T-cell (primary cell): ENCODE measurements at places on chromosomes 2 and 18.

DNA sequence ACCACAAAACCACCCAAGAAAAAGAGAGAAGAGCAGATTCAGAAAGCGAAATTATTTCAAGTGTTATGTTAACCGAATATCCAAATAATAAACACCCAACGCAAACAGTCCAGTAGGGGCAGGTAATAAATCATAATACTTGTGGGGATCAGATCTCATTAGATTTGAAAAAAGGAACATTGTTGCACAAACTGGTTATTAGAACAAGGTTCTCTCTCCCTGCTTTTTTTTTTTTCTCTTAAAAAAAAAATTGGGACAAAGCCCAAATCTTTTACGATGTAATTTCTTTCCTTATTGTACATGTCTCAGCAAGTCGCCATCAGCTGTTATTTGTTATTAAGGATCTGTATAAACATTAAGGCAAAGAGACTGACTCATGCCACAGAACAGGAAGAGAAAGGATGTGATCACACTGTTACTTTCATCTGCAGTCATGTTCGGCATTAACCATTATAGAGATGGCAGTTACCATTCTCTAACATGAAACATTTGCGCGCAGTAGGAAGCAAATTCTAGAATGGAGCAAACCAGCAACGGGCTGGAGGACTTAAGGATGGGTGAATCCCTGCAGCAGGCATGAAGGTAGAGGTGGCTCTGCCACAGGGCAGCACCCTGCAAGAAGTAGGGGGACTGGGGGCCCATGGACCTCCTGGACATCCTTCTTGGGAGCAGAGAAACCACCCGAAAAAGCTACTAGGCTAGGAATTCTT, 42.0 kb downstream of the EPHA4 start:
- DNase-seq, result no peak

- DNase-seq, result no peak
Observed at GRCh38 chr2:143262389-143262788, 133.2 kb downstream of the ARHGAP15 start.

- peak; percentile 57 for DNase-seq
Observed at GRCh38 chr2:26772064-26773001, 8.2 kb downstream of the SLC35F6 start.

GRCh38 chr18:58195278-58195765, 151.3 kb downstream of the NEDD4L start:
- peak; percentile 2 for DNase-seq

DNA sequence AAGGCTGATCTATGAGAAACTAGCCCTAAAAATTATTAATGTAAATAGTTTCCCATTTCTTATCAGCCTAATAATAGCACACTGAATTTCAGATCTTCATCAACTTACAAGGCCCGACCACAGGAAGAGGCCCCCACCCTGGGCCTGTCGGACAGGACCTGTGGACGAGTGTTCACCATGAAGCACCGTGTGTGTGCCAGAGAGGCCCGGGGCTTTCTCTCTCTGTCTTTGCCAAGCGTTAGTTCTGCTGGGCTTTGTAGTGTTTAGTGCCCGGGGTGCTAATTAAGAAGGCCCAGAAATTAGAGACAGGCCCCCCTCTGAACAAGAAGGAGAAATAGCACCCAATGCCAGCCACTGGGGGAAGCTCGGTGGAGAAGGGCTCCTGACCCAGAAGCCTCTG, 265.7 kb downstream of the TWIST2 start:
- no peak for DNase-seq
